ENCODE measurements at places on chromosomes 3 and 15. TPM values are rescaled to one million over a fixed set of nuclear protein-coding genes. Genes with fewer than 3 reads are reported as not detected.

FEZF2 gene
- total RNA-seq = not detected

CCDC80 gene
- 526 TPM for total RNA-seq

TGM5 gene
- not detected for total RNA-seq

CX3CR1 gene
- total RNA-seq = under 0.01 TPM

SLC24A5 gene
- total RNA-seq = not detected

ZCWPW2 gene
- total RNA-seq = 0.38 TPM

ISLR gene
- total RNA-seq = 23.4 TPM

XXYLT1 gene
- 29.0 TPM for total RNA-seq

COL6A6 gene
- total RNA-seq = under 0.01 TPM

EAF2 gene
- 4.5 TPM for total RNA-seq

LTK gene
- 0.19 TPM for total RNA-seq

CD80 gene
- not detected for total RNA-seq

CDC25A gene
- total RNA-seq = 25.7 TPM

SYNM gene
- 6.1 TPM for total RNA-seq

HIGD2B gene
- total RNA-seq = not detected

GOLGA6D gene
- not detected for total RNA-seq

EPHB3 gene
- total RNA-seq = 3.1 TPM

CPLX3 gene
- total RNA-seq = not detected

DLL4 gene
- total RNA-seq = 0.28 TPM

ZBTB11 gene
- 26.8 TPM for total RNA-seq

UTS2B gene
- 0.28 TPM for total RNA-seq

IQCF5 gene
- not detected for total RNA-seq

ZNF770 gene
- total RNA-seq = 35.2 TPM

RYR3 gene
- total RNA-seq = 0.19 TPM

SAMMSON gene
- total RNA-seq = 0.28 TPM

RTP1 gene
- total RNA-seq = under 0.01 TPM

EPB42 gene
- total RNA-seq = not detected

IGSF10 gene
- total RNA-seq = under 0.01 TPM

TIPARP gene
- 61.2 TPM for total RNA-seq

CLRN1 gene
- not detected for total RNA-seq

P4HTM gene
- total RNA-seq = 45.7 TPM

MYL3 gene
- not detected for total RNA-seq

CRYGS gene
- 0.77 TPM for total RNA-seq

TEX264 gene
- total RNA-seq = 35.3 TPM

TMEM266 gene
- total RNA-seq = not detected

FGD5 gene
- total RNA-seq = 0.85 TPM

UNC13C gene
- total RNA-seq = not detected

MRPS11 gene
- 44.5 TPM for total RNA-seq

GOLGA8H gene
- total RNA-seq = 0.28 TPM

DUOX1 gene
- under 0.01 TPM for total RNA-seq

GOLGA8N gene
- 1.3 TPM for total RNA-seq

GNB5 gene
- total RNA-seq = 42.3 TPM
